ENCODE measurements at places on chromosomes 13 and 19. TPM values are rescaled to one million over a fixed set of nuclear protein-coding genes. Genes with fewer than 3 reads are reported as not detected.

- DNase-seq = no peak
These were observed 192.2 kb downstream of the STK24 start for GRCh38 chr13:98384739-98385138.

- DNase-seq = no peak
These were observed 292.2 kb upstream of the SLC10A2 start for GRCh38 chr13:103358255-103358932.

DNA sequence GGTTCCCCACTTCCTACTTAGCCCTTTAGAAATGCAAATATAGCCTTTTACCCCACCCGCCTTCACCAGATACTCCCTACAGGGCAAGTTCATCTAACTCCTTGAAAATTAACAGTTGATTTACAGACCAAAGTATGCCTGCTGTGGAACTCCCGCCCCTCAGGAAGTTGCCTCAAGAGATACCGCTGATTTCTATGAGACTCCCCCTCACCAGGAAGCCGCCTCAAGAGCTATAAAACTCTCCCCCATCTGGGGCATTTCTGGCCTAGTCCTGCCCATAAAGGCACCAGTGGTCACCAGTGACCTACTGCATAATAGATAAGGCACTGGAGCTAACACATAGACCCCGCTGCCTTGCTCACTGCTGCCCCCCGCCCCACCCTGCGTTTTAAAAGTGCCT is 201.7 kb upstream of the UBL3 start:
- DNase-seq = peak; percentile 62

Gene SEMA6B
- total RNA-seq = 22.5 TPM

- no peak for DNase-seq
These were observed 77.0 kb downstream of the LRRC63 start for GRCh38 chr13:46288570-46289259.

Gene KIR3DL2
- not detected for total RNA-seq

Gene COMP
- 0.78 TPM for total RNA-seq

Gene ITGBL1
- 12.2 TPM for total RNA-seq

GRCh38 chr13:99577934-99578917 is 77.0 kb downstream of the TM9SF2 start:
- no peak for DNase-seq

- no peak for DNase-seq
These were observed 5.5 kb downstream of the LILRA5 start for GRCh38 chr19:54307389-54308020.

GRCh38 chr13:68897331-68897928 is 1210.2 kb upstream of the ATXN8OS start:
- DNase-seq = no peak

- no peak for DNase-seq
These were observed 39.2 kb downstream of the KCNC3 start for GRCh38 chr19:50290011-50290410.

GRCh38 chr19:38990949-38991697 is 15.6 kb upstream of the FBXO17 start:
- DNase-seq = no peak

GRCh38 chr13:69959046-69959445 is 148.6 kb upstream of the ATXN8OS start:
- no peak for DNase-seq

Gene WASF3
- 18.2 TPM for total RNA-seq

DNA sequence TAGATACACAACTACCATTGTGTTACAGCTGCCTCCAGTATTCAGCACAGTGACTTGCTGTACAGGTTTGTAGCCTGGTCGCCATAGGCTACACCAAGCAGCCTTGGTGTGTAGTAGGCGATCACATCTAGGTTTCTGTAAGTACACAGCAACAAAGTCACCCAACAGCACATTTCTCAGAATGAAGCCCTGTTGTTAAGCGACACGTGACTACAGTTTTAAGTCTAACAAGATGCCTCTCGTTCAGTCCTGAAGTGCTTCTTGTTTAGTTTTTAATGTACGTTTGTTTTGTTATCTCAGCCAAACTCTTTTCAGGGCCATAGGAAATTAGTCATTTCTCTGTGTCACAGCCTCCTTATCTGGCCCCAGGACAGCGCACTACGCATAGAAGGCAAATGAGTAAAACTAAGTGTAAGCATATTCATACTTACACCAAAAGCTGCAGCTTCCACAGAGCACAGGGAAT is 50.0 kb upstream of the GPR183 start:
- DNase-seq = no peak

Gene ADM5
- 3.5 TPM for total RNA-seq

DNA sequence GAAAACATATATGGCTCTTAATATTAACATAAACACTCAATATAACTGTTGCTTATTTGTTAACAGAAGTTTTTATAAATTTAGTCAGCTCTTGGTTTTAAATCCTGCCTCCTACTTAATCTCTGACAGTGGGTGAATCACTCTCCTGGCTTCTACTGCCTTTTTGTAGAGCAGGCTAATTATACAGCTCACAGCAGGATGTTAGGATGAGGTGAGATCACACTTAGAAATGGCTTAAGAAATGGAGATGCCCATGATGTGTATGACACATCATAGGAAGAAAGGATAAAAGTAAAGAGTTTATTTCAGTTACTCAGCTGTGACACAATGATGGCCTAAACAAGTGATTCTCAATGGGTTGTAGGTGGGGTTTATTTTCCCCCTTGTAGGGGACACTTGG is 345.6 kb downstream of the SPRY2 start:
- DNase-seq = no peak

Gene URAD
- not detected for total RNA-seq

Gene SIGLEC5
- 0.83 TPM for total RNA-seq
